ENCODE measurements at places on chromosomes 7 and 10.

DNA sequence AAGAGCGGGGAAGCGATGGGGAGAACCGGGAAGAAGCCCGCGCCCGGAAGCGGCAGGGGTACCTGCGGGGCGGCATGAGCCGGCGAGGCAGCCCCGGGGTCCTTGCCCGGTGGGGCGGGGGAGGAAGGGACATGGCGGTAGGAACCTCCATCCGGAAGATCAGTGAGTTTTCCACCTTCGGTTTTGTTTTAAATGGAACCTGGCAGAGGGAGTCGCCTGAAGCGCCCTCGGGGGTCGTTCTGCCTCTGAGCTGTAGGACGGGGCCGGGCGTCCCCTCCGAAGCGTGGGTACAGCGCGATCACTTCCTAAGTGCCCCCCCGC is 471 bp downstream of the PFKP start:
- no peak for DNase-seq

DNA sequence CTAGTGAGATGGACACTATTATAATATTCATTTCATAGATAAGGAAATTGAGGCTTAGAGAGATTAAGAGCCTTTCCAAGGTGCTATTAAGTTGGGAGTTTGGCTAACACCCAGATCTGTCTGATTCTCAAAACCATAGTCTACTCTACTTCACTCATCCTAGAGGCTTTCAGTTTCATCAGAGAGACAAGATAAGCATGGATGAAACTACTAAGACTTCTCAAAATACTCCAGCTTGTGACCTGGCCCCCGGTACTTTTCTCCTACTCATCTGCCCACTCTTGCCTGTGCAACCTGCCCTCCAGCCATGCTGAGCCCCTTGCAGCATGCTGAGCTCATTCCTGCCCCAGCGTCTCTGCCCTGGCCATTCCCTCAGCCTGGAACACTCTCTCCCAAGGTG is 12.2 kb upstream of the SLC35B4 start:
- DNase-seq, result no peak

GRCh38 chr10:79072041-79072441 is 3.3 kb downstream of the ZMIZ1 start:
- no peak for DNase-seq

- DNase-seq, result no peak
Observed at GRCh38 chr7:114375907-114376306, 38.7 kb upstream of the FOXP2 start.

DNA sequence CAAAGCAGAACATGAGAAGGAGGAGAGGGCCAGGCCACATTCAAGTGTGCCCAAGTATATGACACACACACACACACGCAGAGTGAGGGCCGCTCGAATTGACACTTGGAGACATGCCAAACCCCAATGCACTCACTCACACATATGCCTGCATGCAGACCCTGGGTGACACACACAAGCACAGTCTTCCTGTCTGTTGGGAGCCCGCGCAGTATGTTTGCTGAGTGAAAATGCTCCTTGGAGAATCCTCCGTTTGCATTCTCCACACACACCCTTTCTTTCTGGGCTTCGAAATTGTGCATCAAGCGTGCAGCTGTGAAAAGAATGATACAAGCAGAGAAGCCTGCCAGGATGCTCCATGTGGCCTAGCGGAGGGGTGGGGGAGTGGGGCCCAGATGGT is 120.9 kb downstream of the PLXNA4 start:
- no peak for DNase-seq

DNA sequence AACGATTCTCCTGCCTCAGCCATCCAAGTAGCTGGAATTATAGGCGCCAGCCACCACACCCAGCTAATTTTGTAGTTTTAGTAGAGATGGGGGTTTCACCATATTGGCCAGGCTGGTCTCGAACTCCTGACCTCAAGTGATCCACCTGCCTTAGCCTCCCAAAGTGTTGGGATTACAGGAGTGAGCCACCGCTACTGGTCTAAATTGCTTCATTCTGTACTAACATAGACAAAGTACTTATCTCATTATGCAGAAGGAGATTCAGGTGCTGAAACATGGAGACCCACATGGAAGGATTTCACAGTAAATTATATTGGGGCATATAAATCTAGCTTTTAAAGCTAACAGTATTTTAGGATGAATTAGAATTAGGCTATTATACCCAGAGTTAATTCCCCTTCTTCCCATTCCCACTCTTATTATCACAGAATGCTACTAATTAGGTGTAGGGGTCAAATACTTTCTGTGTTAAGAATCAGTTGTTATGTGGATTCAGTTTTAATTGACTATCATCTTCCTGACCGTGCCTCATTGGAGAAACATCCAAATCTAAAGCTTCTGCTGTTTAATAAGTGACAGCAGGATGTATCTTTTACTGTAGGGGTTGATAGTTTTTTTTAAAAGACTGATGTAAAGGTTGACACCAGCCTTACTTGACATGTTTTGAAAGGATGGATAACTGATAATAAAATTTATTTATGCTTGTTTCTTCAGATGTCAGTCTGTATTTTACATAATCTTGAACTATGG is 27.2 kb downstream of the ADK start:
- DNase-seq, result no peak

GRCh38 chr7:82078807-82079206 is 309.0 kb upstream of the HGF start:
- no peak for DNase-seq

- no peak for DNase-seq
Observed at GRCh38 chr10:10333622-10334021, 684.0 kb upstream of the CELF2 start.

DNA sequence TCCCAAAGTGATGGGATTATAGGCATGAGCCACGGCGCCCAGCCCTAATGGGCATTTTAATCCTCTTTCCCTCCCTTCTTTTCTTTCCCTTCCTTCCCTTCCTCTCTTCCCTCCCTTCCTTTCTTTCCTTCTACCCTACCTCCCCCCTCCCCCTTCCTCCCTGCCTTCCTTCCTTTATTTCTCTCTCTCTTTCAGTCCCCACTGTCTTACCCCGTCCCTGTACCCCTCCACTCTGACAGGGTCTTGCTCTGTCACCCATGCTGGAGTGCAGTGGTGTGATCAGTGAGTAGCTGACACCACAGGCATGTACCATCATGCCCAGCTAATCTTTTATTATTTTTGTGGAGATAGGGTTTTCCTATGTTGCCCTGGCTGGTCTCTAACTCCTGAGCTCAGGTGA is 24.2 kb downstream of the LCOR start:
- DNase-seq, result no peak

DNA sequence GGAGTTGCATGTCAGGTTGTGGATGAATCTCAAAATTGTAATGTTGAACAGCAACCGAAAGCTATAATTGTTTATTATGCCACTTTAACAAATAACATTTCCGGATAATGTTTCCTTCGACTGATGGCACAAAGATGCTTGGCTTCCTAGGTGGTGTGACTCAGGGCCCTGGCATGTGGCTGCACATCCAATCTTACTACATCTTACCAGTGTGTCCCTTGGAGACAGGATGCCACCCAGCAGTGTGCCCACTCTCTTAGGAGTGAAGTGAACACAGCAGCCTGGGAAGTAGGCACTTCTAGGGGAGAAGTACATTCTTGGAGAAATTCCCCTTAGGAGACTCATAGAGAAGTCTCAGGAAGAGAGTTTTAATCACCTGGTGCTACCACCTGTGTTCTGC is 33.0 kb upstream of the GPR26 start:
- no peak for DNase-seq

GRCh38 chr7:120334475-120334874 is 61.5 kb downstream of the KCND2 start:
- DNase-seq, result no peak

- no peak for DNase-seq
Observed at GRCh38 chr10:104077663-104078151, 8.0 kb downstream of the COL17A1 start.

DNA sequence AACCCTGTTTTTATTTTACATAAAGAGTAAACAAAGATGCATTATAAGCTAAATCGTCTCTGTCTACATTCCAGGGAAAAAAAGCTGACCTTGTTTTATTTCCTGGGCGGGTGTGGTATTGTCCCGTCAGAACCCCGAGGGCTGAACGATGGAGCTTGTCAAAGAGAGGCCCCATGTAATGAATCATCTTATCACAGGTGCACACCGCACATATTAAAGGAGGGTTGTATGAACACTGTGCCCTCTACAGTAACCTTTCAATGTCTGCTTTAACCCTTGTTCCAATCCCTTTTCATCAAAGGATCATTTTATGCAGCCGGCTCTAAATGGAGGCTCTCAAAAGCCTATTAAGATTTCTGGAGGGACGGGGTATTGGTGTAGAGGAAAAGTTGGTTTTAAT is 158.5 kb upstream of the YAE1 start:
- DNase-seq, result no peak

- DNase-seq, result no peak
Observed at GRCh38 chr7:159329818-159330378, 185.2 kb upstream of the VIPR2 start.

DNA sequence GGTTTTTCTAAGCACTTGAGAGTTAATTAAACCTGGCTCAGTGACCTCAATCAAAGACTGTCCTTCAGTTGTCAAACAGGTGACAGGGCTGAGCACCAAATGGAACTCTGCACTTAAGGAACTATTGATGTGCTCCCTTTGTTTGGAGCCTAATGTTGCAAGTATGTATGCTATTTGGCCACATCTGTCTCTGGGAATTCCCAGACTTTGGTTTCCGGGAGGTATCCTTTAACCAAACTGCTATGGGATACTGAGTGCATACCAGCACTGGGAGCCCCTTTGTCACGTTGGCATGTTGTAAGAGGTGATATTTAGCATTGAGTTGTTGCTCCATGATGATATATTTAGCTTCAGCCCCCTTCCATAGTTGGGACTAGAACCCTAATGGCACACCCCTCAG is 25.2 kb downstream of the ASZ1 start:
- no peak for DNase-seq

- no peak for DNase-seq
Observed at GRCh38 chr7:106848851-106849442, 16.1 kb upstream of the PIK3CG start.

GRCh38 chr10:61984803-61985418 is 83.4 kb downstream of the ARID5B start:
- no peak for DNase-seq

DNA sequence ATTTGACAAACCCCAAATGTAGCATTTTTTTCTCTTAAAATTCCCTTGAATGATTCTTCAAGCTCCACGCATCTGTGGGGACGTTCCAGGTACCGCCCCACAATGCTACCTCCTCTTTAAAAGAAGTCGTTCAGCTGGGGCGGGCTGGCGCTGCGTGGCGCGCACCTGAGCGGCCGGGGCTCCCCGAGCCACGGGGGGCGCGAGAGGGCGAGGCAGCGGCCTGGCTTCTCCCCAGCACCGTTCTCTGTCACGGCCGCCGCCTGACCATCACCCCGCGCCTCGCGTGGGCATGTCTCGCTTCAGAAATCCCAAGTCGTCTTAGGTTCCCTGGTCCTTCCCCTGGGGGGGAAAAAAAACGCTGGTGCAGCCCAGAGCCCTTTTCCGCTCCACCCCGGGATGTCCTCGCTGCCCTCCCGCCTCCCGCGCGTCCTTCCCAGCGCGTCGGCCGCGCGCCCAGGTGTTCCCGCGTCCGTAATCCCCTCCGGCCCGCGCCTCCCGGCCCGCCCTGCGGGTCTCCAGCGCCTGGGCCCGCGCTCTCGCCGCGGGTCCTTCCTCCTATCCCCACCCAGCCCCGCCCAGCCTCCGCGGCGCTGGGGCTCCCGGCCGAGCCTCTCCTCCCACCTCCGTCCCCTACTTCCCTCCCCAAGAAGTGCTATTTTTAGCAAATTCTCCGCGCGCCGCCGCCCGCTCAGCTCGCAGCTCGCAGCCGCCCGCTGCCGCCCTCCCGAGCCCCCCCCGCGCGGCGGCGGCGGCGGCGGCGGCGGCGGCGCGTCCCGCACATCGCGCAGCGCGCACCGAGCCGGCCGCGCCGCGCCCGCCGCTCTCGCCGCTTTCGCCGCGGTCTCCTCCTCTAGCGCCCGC is 58.7 kb upstream of the PRPS1L1 start:
- DNase-seq, result no peak

- no peak for DNase-seq
Observed at GRCh38 chr7:87831097-87831496, 45.1 kb downstream of the SLC25A40 start.

DNA sequence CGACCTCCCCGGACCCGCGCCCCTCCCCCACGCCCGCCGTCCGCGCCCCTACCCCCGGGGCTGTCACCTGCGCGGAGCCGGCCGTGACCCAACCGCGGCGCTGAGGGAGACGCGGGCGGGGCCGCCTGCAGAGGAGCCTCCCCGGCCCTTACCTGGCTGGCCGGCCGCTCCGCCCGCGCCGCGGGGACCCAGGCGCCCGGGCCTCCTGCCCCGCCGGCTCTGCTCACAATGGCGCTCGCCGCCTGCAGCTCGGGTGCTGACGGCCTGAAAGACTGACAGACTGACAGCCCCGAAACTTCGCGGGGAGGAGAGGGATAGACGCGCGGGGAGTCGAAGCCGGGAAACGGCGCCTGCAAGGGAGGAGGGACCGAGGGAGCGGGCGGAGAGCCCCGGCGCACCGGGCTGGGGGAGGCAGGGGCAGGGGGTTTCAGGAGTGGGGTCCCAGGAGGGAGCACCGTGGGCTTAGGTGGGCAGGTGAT is 393 bp downstream of the ZNF467 start:
- no peak for DNase-seq

- no peak for DNase-seq
Observed at GRCh38 chr7:124351950-124352349, 319.1 kb upstream of the TMEM229A start.

- no peak for DNase-seq
Observed at GRCh38 chr10:132785723-132786475, at the start of gene NKX6-2. TSS of gene NKX6-2 (minus strand) at chr10:132786147. CDS start at chr10:132785948, 199 bp downstream.

- DNase-seq, result no peak
Observed at GRCh38 chr10:34967335-34967880, 122.7 kb downstream of the CUL2 start.

DNA sequence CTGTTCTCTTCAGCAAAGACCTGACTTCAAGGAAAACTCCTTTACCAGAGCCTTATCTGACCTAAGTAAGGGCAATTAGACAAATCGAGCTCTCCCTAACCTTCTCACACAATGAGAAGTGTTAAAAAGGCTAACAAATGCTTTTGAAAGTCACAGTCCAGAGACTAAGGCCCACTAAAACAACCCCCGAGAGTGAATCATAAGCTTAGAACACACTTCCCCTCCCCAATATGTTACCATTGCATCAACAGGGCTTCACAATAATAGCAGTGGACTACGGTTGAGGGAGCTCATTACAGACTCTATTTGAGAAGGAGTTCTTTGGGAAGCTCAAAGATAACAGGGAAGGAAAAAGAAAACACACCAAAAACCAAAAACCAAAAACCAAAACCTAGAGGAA is 28.6 kb upstream of the ZEB1 start:
- DNase-seq, result no peak
